ENCODE measurements at places on chromosomes 1 and 21.

DNA sequence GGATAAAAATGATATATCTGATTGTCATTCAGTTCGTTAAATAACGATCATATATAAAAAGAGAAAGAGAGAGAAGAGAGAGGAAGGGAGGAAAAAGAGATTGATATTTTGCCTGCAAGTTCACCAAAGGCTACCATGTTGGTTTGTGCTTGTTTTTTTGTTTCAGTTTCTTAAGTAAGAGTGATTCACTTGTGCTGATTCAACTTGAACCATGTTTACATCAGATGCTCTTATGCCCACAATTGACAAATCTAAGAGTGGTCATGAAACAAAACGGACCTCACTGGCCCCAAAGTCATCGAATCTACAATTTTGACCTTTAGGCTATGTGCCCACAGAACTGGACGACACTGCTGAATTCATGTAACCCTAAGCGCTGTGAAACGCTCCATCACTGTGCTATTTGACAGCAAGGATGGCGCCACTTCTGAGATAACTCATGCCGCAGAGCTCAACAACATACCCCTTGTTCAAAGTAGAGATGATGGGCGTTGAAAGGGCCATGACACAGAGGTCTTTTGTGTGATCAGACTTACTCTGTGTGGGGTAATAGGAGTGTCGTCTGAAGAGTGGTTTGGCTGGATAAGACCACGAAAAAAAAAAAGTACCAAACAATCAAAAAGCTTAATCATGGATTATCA lies 481.4 kb downstream of the SETD4 start:
- DNase-seq: no peak

DNA sequence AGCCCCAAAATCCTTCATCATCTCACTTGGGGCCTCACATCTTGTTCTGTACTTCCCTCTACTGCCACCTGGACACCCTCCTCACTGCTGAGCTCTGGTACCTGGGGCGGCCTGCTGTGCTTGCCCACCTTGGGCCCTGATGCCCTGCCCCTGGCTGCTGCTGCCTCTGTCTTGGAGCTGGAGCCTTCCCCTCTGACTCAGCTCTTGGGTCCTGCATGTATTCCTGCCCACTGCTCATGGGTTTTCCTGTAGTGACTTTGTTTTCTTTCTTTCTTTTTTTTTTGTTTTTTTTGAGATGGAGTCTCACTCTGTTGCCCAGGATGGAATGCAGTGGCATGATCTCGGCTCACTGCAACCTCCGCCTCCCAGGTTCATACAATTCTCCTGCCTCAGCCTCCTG lies 37.5 kb downstream of the TRAPPC10 start:
- no peak for DNase-seq

DNA sequence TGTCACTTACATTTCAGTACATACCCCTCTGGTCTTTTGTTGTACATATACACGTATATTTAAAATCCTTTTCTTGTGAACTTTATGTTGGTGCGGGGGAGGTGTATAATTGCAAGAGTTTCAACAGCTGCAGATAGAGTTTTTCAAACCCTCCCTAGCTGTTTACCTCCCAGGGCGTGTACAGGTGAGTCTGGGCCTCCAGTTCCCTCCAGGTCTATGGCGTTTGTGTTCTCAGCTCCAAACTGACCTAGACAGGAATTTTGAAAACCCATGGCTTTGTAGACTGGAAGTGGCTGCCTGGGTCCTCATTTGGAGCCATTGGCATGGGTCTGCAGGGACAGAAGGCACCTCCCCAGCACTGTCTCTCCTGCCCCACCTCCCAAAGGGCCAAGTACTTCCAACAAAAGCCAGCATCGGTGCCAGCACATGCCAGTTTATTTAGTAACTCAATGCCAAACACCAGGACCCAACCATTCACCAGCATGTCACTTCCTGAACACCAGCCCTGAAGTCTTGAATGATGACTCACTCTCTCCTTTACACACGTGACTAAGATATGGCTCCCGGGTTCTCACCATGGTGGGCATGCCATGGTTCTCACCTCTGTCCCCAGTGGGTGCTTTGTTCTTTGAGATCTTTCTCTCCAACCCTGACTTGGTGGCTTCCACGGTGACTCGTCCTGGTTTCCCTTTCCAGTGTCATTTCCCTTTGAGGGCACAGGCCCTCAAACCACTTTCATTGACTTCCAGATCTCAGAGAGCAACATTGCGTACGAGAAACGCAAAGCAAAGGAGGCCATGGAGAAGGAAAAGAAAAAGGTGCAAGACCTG lies 57.3 kb upstream of the EFHD2 start:
- peak; percentile 7 for DNase-seq

DNA sequence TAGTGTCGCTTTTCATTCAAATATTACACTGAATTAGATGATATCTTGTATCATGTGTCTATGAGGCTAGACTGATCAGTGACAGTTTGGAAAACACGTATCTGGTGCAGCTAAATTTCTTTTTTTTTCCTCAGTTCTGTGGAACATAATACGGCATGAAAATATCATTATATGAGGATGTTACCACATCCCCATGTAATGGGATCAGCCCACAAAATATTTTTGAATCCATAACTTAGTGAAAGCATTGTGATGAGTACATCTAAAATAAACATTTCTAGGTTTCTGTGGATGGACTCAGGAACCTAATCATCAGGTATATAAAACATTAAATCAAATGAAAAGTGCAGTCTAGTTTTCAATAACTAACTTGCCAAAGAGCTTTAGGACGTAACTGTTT lies 356.3 kb downstream of the USP25 start:
- no peak for DNase-seq

GRCh38 chr1:87292684-87293493 lies 35.8 kb upstream of the LMO4 start:
- DNase-seq: peak; percentile 63

DNA sequence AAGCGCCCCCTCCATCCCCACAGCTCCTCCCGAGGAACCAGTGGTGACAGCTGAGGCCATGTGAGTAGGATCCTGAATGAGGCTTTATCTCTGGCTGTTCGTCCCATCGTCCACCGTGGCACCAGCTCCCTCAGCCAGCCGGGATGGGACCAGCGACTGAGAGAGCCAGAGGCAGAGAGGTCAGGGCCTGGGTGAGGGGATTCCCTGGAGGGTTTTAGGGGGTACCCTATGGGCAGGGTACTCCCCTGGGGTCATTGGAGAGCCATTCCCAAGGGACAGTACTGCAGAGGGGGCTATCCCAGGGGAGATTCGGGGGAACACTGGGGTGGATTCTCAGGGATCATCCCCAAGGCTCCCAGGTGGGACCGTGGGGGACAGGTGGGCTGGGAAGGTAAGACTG lies 2.4 kb downstream of the TMEM125 start:
- no peak for DNase-seq

GRCh38 chr1:19533626-19534025 lies 48.3 kb upstream of the CAPZB start:
- DNase-seq: no peak

DNA sequence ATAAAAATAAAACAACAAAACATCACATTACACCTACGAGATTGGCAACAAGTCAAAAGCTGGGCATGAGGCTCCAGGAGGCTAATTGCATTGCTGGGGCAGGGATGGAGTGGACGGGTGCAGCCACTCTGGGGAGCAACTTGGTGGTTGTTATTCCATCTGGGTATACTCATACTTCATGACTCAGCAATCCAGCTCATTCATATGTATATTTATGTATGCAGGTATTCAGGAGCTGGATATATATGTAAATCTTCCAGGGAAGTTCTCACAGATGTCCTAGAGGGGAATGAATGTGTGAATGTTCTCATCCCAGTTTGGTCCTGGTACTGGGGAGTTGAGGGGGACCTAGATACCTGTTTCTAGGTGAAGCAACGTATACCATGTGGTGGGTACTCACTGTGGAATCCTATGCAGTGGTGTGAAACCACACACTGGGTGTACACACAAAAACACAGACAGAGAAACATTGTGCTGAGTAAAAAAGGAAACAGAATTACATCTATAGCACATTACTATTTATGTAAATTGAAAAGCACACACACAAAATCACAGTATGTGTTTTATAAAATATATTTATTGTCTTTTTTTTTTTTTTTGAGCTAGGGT lies 79.7 kb upstream of the RAB4A start:
- no peak for DNase-seq

DNA sequence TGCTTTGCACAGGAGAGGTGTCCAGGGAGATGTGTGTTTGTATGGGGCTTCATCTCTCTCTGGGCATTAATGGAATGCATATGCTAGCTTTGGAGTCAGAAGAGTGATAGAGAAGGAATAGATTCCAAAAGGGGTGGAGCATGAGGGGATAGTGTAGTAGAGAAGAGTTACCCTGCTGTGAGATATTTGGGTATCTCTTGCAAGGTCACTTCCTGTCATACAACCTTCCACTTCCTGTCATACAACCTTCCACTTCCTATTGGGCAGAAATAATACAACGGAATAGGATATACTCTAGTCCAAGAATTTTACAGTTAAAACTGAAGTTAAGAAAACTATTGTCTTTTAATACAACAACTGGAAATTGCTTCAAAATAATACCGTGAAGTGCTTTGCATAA lies 351.8 kb upstream of the FMN2 start:
- no peak for DNase-seq

All from CD4-positive, alpha-beta T cell treated with Interferon alpha-2 for 1 hour (primary cell).